Fibroblast of skin of back (primary cell): ENCODE measurements at places on chromosomes 12 and 14.
A peak's percentile ranks its signal among the peaks of the same experiment; 100 is the strongest.

GRCh38 chr14:32201816-32202490, at the start of gene RNU6-7:
Gene RNU6-7 (plus strand): TSS chr14:32202045.
- DNase-seq = no peak

DNA sequence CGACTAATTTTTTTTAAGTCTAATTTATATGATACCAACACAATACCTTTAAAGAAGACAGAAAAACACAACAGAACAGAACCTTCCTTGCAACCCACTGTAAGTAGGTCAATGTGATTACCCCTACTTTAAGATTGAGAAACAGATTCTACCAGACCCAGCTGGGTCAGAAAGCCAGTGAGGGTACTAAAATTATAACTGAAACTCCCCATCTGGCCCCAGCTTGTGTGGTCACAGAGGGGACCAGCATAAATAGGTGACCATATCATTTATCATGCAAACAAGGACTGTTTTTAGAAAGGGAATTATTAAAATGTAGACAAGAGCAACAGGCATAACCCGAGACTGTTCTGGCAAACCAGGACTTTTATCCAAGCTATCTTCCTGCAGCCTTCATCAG, 30.1 kb upstream of the FRMD6 start:
- DNase-seq = no peak

- DNase-seq = no peak
Observed at GRCh38 chr14:59181791-59182190, 6.7 kb upstream of the DAAM1 start.

- DNase-seq = no peak
Observed at GRCh38 chr14:61469781-61470180, 148.4 kb downstream of the PRKCH start.

DNA sequence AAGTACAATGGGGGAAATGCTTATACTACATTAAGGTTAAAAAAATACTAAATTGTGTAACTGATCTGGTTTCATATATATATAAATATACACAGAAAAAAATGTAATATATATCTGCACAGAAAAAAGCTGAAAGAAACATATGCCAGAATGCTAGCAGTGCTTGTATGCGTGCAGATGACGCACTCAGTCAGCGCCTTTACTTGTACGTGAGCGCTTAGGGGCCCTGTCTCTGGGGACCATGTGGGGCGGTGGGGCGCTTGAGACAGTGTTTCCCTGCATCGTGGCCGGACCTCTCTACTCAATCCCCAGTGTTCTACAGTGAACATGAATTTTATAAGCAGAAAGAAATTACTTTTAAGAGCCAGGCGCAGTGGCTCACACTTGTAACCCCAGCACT, 7.0 kb downstream of the ANKRD9 start:
- no peak for DNase-seq

GRCh38 chr12:55972911-55973598, 823 bp upstream of the RAB5B start:
- DNase-seq = no peak

DNA sequence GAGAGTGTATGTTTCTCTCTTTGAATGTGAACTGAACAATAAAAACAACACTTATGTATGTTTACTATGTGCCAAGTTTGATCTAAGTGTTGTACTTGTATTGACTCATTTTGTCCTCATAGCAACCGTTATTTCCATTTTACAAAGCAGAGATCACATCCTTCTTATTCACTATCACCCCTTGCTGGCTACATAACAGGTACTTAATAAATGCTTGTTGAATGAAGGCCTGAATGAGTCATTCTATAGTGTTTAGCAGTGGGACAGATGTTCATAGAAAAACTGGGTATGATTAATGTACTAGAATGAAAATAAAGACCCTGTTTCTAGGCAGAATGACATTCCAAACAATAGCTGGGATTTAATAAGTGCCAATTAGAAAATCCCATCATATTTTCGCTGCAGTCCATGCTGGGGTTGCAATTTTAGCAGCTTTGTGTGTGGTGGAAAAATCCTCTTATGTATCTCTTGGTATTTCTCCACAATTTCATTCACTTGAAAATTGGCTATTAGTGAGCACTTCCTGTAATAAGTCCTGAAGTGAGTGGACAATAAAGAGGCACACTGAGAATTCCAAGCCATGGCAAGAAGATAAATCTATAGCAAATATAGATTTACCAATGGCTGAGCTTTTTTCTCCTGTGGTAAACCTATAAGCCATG, 86.0 kb downstream of the FAR2 start:
- no peak for DNase-seq

GRCh38 chr14:83712418-83713129, 1817.4 kb upstream of the FLRT2 start:
- no peak for DNase-seq

DNA sequence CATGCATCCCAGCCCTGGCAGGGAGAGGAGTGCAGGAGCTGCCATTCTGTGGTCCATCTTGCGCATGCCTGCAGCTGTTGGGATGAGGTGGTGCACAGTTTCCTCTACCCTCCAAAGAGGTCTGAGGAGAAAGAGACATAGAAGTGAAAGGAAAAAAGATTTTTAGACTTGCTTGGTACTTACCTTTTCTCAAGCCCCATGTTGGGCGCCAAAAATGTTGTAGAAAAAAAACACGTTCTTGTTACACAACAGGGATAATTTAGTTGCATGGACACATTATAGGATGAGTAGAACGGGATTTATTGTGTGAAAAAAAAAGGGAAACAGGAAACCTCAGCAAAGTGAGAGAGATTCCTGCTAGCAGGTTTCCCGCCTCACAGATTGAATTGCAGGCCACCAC, 244.4 kb upstream of the GARIN2 start:
- peak; percentile 57 for DNase-seq

DNA sequence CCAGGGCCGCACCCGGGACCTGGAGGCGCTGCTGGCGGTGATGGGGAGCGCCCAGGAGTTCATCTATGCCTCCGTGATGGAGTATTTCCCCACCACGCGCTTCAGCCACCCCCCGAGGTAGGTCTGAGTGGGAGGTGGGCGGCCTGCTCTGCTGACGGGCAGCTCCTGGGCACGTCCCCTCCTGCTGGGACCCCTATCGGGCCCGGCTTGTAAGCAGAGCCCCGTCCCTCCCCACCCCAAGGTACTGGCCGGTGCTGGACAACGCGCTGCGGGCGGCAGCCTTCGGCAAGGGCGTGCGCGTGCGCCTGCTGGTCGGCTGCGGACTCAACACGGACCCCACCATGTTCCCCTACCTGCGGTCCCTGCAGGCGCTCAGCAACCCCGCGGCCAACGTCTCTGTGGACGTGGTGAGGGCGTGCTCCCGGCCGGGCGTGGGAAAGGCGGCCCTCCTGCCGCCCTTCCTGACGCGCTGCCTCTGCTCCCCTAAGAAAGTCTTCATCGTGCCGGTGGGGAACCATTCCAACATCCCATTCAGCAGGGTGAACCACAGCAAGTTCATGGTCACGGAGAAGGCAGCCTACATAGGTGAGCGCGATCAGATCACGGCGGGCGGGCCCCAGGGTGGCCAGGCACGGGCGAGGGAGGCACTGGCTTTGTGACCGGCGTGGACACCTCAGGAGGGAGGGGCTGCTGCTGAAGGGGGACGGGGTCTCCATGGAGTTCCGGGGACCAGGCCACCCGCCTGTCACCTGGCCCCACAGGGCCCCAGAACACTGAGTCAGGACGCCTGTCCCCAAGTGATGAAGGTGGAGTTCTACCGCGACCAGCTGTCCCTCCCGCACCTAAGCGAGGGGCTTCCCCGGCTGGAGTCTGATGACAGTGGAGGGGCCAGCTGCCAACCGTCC, 7.3 kb downstream of the PLD4 start:
- DNase-seq = no peak
